ENCODE measurements at places on chromosomes 1 and 21.

GRCh38 chr21:17610911-17611310, 1.8 kb downstream of the BTG3 start:
- DNase-seq = no peak

- no peak for DNase-seq
Observed at GRCh38 chr1:23478896-23479665, 4.9 kb downstream of the ASAP3 start.

GRCh38 chr1:167764458-167765330, 42.9 kb downstream of the MPZL1 start:
- DNase-seq = no peak

DNA sequence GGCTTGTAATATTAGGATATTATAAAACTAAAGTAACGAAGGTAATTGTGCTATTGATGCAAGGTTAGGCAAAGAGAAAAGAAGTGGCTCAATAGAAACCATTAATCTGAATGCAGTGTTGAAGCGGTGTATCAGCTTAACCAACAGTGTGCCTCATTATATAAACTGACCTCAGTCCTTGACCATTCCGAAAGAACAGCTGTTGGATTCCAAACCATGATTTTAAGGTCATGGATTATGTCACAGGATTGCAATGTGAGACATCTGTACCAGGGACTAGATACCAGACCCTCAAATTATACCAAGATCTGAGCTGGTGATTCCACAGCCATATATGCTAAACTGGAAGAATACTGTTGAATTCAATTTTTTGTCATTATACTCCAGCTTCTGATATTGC, 134.2 kb upstream of the HP1BP3 start:
- DNase-seq = no peak

- no peak for DNase-seq
Observed at GRCh38 chr1:26290882-26291261, 11.0 kb downstream of the SH3BGRL3 start.

- DNase-seq = no peak
Observed at GRCh38 chr21:25790122-25790877, 55.5 kb downstream of the GABPA start.

- no peak for DNase-seq
Observed at GRCh38 chr1:213067352-213067751, 16.3 kb downstream of the RPS6KC1 start.
